NCI-H345 (cell line): ENCODE measurements at places on chromosomes 12 and 14.
A peak's percentile ranks its signal among the peaks of the same experiment; 100 is the strongest.

GRCh38 chr14:89196545-89196944 lies 220.5 kb downstream of the FOXN3 start:
- no peak for DNase-seq

GRCh38 chr12:52167526-52167925 lies 24.3 kb downstream of the KRT80 start:
- no peak for DNase-seq

GRCh38 chr12:79487386-79488110 lies 203.2 kb downstream of the PAWR start:
- no peak for DNase-seq

DNA sequence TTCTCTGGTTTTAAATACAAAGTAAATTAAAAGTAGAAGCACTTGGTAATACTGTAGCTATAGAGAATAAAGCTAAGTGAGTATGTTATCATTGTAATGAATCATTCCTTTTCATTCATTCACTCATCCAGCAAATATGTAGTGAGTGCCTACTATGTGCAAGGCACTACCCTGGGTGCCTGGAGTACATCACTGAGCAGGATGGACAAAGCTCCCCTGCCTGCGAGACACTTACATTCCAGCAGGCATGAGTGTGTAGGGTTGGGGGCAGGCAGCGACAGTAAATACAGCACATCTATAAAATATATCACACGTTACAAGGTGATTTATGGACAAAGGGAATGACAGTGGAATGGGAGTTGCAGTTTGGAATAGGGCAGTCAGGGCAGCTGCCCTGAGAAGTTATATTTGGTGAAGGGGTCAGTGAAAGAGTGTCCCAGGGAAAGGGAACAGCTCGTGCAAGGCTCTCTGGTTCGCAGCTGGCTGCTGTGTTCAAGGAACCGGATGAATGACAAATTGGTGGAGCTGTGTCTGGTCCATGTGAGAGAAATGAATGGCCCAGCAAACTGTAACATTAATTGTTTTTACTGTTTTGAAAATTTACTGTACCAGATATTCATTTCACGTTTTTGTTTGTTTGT lies 159.6 kb downstream of the CRADD start:
- no peak for DNase-seq

GRCh38 chr12:105067511-105068031 lies 16.7 kb downstream of the ALDH1L2 start:
- DNase-seq = no peak

- no peak for DNase-seq
Observed at GRCh38 chr12:22994316-22994675, 369.3 kb downstream of the ETNK1 start.

GRCh38 chr14:105864116-105864515 lies 337.7 kb downstream of the TMEM121 start:
- DNase-seq = no peak

- DNase-seq = no peak
Observed at GRCh38 chr12:116346741-116347140, 69.2 kb upstream of the MED13L start.

GRCh38 chr14:75223664-75224154 lies 47.3 kb upstream of the TMED10 start:
- no peak for DNase-seq

GRCh38 chr14:58479975-58480374 lies 52.5 kb downstream of the KIAA0586 start:
- no peak for DNase-seq

GRCh38 chr12:102462795-102463465 lies 17.4 kb downstream of the IGF1 start:
- no peak for DNase-seq

DNA sequence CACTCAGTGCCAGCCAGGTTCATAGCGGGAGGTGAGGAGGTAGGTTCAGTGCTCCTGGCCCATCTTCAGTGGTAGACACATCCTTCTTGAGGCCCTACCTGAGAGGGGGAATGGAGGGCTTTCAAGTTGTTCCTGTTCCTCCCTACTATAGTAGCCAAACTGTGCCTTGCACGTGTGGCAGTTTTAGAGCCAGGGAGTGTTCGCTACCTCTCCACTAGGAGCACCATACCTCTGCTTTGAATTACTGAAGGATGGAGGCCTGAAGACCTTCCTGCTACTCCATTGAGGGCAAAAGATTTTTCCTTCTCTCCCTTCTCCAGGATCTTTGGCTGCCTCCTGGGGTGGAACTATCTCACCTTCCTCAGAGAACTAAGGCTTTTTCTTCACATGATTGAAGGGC lies 5.9 kb upstream of the ALG10 start:
- DNase-seq = no peak

DNA sequence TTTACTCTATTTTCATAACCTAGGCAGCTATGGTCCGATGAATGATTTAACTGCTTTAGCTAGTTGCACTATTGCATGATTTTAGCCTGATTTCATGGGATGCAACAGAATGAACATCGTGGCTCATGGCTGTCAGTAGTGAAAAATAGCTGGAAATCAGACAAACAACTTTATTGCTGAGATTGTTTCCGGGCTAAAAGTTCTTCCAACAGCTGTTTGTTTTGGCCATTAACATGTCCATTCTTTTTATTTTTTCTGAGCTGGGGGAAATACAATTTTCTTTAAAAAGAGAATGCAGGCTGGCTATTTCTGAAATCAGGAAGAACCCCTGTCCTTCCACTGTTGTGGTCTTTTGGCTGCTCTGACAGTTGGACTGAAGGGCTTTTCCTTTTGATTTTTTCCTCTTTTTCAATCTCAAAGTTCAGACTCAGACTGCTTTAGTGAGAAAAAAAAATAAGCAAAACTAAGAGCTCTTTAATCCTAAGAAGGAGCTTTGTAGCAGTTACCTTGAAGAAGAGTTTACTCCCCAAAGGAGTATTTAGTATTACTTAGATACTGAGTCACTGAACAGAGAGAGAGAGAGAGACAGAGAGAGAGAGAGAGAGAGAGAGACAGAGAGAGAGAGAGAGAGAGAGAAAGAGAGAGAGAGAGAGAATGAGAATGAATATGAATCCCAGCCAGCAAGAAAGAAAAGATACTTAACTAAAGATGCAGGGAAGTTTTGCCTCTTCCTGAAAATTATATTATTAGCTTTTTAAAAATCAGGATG lies at the start of gene NAV3:
Gene NAV3, plus strand, starts transcription at position 312 of the 769 bp plus-strand sequence. CDS start 568 bp downstream, outside the sequence.
- no peak for DNase-seq

- DNase-seq = no peak
Observed at GRCh38 chr12:122845041-122845864, 10.0 kb downstream of the HIP1R start.

- DNase-seq = no peak
Observed at GRCh38 chr12:6288235-6288634, 22.2 kb upstream of the PLEKHG6 start.

GRCh38 chr12:19064713-19065112 lies 64.8 kb upstream of the PLEKHA5 start:
- DNase-seq = no peak

DNA sequence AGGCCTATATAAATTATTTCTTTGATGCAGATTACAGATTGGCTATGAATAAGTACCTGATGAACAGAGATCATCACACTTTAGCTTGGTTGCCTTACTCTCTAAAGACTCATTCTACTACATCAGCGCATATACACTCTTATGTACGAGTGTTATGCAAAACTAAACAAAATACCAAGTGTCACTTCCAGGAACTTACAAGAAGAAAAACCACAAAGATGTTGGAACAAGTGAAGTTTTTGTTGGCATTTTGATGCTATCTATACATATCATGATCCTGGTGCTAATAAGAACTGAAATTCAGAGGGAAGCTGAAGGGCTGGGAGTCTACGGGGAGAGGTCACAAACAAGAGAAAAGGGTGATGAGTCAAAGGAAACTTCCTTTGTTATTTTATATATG lies 47.9 kb upstream of the CERS5 start:
- DNase-seq = no peak

GRCh38 chr12:6632026-6632983 lies 3.5 kb downstream of the LPAR5 start:
- DNase-seq = peak; percentile 11

- DNase-seq = no peak
Observed at GRCh38 chr12:123335490-123335889, 29.2 kb downstream of the SBNO1 start.

DNA sequence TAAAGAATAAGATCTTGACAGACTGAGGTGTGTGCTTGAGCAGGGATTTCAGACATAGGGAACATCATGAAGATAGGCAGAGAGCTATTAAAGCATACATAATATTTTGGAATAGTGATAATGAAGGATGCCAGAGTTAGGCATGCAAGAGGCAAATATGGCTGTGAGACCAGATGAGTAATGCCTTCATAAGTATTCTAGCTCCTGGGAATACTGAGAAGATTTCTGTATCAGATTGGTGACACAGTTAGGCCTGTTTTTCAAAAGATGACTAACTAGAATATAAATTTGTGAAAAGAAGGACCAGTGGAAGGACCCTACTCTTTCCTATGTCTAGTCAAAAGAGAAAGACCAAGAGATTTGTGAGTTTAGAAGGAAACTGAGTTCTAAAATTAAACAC lies 108.8 kb downstream of the TXNDC16 start:
- DNase-seq = no peak

- DNase-seq = no peak
Observed at GRCh38 chr14:39442293-39442692, 10.1 kb upstream of the FBXO33 start.

DNA sequence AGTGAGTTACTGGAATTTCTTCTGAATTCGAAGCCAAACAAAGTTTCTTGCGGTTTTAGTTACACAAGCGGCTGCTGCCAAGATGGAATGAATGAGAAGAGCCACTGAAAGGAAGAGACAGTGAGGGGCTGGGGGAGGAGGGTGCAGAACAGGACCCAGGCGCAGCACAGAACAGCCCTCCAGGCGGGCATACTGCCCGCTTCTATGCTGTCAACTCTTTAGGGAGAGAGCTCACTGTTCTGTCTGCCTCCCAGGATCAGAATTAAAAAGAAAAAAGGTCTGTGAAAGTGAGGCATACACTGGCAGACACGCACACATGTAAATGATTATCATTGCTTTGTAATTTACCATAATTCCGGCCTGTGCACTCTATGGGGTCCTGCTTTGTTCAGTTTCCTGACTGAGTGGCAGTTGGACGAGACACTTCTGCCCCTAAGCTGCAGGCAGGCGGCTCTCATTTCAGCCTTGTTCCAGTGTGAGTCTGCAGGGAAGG lies 231.6 kb downstream of the CACNA1C start:
- DNase-seq = peak; percentile 67

GRCh38 chr12:132462788-132463187 lies 27.2 kb upstream of the FBRSL1 start:
- no peak for DNase-seq

- no peak for DNase-seq
Observed at GRCh38 chr12:52810554-52810953, 3.4 kb downstream of the KRT4 start.

DNA sequence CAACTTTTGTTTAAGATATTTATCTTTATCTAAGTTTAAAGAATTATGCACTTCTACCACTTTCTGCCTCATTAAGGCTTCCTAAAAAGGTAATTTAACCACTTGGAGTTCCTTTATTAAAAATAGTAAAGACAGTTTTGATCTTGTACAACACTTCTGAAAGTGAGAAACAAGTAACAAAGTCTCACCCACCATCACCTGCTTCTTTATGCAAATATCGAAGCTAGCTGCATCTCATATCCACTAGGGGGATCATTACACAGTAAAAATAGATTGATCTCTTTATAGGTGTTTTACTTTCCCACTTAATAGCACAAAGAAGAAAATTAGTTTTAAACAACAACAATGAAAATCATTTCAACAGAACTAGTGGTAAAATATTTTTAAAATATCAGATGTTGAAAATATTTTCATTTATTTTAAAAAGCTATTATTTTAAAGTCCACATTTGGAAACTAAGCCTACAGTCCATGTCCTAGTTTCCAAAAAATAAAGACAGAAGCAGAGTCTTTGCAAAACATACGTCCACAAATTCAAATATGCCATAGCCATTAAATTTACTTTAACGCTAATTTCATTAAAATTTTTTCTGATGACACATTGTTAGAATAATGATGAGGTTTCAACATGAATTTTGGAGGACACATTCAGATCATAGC lies 160.0 kb upstream of the SOX5 start:
- no peak for DNase-seq

DNA sequence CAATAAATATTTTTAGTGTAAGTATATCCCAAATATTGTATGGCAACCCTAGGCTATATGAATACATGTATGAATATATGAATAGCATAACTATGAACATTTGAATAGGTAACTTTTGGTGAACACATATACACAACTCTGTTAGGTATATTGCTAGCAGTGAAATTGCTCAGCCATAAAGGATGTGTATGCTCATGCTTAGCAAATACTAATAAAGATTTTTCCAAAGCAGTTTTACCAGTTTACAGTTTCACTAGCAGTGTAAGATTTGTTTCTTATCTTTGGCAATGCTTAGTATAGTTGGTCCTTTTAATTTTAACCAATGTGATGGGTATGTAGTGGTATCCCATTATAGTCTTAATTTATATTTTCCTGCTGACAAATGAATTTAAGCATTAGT lies 5.3 kb upstream of the DAAM1 start:
- DNase-seq = no peak

- peak; percentile 87 for DNase-seq
Observed at GRCh38 chr12:91663310-91663709, 480.7 kb upstream of the DCN start.

DNA sequence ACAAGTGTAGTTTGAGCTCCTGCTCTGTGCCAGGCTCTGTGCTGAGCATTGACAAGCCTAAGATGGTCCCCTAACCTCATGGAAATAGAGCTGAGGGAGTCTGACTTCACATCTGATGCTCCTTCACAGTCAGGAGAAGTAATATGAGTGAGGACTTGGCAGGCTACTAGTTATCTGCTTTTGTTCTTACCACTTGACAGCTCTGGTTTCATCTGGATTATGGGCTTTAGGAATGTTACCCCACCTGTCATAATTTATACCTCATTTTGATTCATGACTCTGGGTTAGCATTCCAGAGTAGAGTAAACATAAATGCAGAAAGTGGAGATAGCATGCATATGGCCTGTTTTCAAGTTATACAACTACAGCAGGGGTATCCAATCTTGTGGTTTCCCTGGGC lies 40.5 kb downstream of the ATP6V1D start:
- no peak for DNase-seq

- no peak for DNase-seq
Observed at GRCh38 chr12:125351788-125352187, 286.6 kb downstream of the AACS start.

- no peak for DNase-seq
Observed at GRCh38 chr14:33451211-33451610, 499.7 kb downstream of the EGLN3 start.

GRCh38 chr14:32510815-32511214 lies 181.7 kb downstream of the AKAP6 start:
- DNase-seq = no peak

GRCh38 chr12:46675736-46676135 lies 150.1 kb downstream of the SLC38A4 start:
- no peak for DNase-seq

DNA sequence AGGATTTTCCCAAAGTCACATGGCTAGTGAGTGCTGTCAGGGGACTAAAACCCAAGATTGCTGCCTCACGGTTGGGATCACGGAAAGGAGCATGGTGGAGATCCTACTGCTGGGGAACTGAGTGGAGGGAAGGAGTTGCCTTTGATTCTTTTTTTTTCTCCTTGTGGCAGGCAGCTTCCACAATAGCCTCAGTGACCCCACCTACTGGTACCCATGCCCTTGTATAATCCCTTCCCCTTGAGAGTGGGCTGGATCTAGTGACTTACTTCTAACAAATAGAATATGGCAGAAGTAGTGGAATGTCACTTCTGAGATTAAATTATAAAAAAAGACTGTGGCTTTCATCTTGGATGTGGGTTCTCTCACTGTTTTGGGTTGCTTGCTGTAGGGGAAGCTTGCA lies 135.7 kb downstream of the DICER1 start:
- DNase-seq = no peak
